ENCODE measurements at places on chromosomes 16 and 17.

DNA sequence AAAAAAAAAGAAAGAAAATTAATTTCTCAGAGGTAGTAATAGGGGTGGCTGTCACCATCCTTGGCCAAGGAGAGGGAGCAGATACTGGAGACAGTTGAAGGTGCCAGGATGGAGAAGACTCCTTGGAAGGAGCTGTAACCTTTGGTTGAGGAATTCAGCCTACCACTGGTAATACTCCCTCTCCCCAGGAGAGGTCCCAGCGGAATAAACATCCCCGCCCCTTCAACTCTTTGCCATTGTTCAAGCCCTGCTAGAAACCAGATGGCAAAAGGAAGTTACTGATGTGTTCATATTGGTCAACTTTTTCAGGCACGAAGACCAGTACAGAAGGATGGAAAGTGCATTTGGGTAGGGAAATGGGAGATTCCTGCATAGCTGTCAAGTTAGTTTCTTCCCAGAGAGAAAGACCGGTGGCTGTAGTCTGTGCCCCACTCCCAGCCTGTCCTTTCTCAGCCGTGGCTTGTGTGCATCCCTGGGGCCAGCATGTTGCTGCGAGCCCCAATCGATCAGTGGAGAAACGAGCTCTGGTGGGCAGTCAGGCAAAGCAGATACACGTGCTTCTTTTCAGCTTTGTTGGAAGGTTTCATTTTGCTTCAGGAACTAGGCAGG is 612.1 kb downstream of the MAF start:
- DNase-seq: no peak

DNA sequence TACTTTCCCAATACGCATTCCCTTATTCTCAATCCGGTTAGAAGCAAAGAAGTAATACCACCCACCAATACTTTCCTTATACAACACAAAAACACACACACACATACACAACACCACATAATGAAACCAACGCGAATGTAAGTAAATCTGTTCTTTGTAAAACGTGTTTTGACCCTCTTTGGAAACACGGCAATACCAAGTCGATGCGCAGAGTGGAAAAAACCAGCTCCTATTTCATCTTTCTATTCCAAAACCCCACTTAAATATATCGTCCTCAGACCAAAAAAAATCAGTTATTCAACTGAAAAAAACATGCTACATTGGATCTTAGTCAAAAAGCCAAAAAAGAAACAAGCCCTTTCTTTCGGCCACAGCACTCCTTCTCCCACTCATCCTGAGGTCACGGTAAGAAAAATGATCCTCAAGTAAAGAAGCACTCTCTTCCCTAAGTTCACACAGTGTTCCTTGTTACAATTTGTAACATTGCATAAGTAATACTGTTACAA is 31.0 kb upstream of the ARL4D start:
- peak; percentile 31 for DNase-seq

- no peak for DNase-seq
Measured at GRCh38 chr16:85675251-85675874, 13.4 kb downstream of the GINS2 start.

DNA sequence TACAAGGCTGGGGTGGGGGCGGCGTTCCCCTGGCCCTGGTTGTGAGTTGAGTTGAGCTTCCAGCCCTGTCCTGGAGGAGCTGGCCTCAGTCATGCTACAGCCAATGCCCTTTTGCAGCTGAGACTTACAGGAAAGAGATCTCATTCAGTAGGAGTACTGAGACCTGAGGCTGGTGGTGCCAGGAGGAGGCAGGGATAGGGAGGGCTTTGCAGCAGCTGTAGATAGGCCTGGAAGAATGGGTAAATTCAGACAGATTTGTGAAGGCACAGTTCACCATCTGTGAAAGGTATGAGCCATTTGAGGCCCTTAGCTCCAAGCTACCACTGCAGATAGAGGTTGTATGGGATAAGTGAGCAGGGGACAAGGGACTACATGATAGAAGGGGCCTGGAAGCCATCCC is 5.6 kb downstream of the STX4 start:
- DNase-seq: no peak

GRCh38 chr17:55722742-55723487 is at the start of gene TMEM100:
Gene TMEM100 (minus strand): TSS chr17:55722864. CDS start chr17:55721070, 1,794 bp downstream.
- DNase-seq: no peak

GRCh38 chr17:50465635-50466034 is 3.0 kb downstream of the CHAD start:
- DNase-seq: no peak

DNA sequence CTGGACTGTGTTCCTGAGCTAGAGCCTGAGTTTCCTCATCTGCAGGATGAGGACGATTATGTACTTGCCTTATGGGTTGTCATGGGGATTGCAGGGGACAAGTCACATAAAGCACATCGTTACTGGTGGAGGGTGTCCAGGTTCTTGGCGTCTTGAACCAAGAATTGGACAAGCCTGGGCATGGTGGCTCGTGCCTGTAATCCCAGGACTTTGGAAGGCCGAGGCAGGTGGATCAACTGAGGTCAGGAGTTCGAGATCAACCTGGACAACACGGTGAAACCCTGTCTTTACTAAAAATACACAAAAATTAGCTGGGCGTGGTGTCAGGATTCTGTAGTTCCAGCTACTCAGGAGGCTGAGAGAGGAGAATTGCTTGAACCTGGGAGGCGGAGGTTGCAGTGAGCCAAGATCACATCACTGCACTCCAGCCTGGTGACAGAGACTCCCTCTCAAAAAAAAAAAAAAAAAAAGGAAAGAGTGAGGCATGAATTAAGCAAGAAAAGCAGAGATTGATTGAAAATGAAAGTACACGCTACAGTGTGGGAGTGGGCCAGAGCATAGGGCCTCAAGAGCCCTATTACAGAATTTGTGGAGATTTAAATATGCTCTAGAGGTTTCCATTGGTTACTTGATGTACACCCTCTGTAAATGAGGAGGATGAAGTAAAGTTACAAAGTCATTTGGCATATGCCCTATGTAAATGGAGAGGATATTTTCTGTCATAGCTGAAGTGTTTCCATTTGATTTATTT is 30.7 kb downstream of the ADGRG5 start:
- no peak for DNase-seq

- DNase-seq: no peak
Measured at GRCh38 chr17:67262435-67263117, 17.6 kb upstream of the HELZ start.

DNA sequence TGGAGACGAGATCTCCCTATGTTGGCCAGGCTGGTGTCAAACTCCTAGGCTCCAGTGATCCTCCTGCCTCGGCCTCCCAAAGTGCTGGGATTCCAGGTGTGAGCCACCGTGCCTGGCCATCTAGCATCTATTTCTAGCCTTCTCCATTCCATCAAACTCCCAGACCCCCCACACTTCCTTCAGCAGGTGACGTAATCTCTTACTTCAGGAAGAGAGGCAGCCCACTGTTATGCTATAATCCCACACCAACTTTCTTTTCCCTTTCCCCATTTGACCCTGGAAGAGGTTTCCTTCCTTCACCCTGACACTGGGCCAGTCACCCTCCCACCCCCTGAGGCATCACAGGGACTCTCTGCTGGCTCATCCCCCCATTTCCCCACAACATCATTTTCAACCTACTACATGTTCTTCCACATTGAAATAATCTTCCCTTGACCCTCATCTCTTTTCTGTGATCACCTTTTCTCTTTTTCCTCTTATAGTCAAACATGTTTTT is 7.6 kb downstream of the ITGA2B start:
- no peak for DNase-seq

- DNase-seq: no peak
Measured at GRCh38 chr16:12470311-12471229, 333.1 kb downstream of the CPPED1 start.

DNA sequence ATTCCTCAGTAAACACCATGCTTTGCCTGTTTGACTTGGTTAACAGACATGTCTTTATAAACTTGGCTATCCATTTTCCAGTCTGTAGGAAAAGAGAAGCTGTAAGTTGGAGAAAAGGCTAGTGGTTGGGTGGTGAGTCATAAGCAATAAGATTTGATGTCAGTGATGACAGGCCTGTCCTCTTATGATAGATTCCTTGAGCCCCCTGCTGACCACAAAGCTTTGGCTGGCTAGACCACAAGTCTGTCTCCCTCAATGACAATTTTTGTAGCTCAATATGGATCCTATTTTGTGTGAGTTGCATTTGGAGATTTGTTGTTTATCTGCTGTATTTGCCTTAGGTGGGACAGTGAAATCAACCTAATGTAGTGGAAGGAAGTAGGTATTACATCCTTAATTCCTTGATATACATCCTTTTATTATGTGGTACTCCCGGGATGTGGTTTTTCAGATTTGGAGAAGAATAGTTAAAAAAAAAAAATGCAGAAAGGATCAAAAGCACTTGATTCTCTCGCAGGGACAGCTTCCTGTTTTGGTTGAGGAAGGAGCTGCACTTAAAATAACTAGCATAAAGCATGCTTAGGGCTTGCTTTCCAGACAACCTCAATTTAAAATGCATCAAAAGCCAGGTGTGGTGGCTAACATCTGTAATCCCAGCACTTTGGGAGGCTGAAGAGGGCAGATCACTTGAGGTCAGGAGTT is 67.4 kb downstream of the SIAH1 start:
- DNase-seq: no peak

- no peak for DNase-seq
Measured at GRCh38 chr17:4479982-4480751, 18.5 kb upstream of the SPNS2 start.

- no peak for DNase-seq
Measured at GRCh38 chr16:69408475-69408874, 15.9 kb upstream of the CYB5B start.

- DNase-seq: no peak
Measured at GRCh38 chr17:48187872-48188608, 80.5 kb downstream of the SNX11 start.

- no peak for DNase-seq
Measured at GRCh38 chr16:77896415-77897128, 108.2 kb downstream of the VAT1L start.

DNA sequence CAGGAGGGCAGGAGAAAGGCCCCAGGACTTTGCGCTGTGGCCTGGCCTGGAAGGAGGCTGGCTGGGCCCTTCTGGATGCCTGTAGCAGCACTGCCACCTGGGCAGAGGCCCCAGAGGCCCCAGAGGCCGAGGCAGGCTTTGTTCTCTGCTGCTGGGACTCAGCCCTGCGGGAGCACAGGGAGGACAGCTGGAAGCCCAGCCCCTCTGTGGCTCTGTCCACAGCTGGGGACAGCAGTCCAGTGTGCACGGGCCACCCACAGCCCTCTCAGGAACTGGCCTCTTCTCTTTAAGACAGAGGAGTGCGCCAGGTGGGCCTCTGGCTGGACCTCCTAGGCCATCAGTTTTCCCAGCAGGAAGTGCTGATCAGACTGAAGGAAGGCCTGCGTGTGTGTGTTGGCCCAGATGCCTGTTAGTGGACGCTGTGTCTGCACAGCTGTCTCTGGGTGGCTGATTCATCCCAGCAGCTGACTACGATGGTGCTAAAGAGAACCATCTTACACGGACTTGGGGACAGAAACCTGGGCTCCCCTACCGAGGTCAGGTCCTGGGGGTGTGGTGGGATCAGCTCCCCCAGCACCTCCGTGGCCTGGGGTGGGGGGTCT is 26.9 kb upstream of the ZNF750 start:
- DNase-seq: no peak
